CD4-positive, alpha-beta T cell treated with Interferon alpha-2 for 1 hour (primary cell): ENCODE measurements at places on chromosomes 3 and 15.

GRCh38 chr15:78837543-78837942 is 26.3 kb upstream of the ADAMTS7 start:
- DNase-seq: no peak

DNA sequence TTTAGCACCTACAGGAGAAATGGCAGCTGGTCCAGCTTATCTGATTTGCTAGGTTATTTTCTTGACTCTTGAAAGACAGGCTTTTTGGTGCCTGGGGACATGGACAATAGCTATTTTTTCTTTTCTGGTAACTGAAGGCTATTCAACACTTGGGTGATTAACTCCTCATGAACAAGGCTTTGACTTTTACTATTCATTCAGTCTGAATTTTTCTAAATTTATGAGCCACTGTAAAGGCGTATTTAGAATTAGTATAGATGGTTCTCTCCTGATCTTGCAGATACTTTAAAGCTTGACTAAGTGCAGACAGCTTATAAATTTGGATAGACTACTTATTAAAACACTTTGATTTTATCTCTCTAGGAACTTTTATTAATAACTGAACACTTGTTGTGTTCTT is 18.4 kb upstream of the GFM1 start:
- DNase-seq: no peak

DNA sequence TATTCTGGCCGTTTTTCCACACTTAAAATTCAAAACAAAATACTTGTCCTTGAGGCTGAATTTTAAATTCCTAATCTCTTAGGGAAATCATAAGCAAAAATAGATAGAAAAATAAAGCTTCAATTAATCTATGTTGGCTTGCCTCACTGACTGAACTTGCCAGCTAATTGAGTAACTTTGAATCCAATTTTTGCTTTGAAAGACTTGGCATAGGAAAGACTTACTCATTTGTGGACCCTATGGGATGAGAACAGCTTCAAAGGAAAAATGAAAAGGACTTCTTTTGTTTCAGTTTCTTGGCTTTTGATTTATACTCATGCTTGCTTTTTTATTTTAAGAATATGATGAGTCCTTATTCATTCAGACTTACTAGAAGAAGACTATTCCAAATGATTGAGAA is 370.7 kb upstream of the RARB start:
- no peak for DNase-seq

DNA sequence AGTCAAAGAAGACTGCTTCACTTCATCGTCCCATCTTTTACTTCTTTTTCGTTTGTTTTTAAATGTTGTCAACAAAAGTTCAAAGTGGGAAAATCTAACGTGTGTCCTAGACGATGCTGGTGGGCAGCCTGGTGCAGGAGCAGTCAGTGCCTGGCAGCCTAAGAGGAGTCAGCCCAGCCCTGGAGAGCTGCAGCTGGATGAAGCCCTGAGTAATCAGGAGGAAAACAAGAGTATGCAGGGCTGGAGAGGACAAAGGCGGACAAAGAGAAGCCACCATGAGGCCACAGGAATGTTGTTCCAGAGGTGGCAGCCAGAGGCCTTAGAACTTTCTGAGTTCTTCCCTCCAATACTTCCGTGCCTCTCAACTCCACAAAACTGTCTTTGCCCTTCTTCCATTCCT is 5.7 kb downstream of the ADAMTS17 start:
- DNase-seq: no peak

DNA sequence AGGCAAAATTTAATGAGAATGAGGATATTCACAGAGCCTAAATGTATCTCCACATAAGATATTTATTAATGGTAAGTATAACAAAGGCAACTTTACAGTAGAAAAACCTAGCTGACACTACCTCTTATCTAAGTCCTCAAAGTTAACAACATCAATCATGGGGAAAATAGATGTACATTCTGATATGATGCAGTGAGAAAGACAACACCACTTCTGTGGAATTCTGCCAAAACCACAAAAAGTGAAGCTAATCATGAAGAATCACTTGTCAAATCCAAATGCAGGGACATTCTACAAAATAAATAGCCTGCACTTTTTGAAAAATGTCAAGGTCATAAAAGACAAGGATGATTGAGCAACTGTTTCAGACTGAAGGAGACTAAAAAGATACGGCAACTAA is 27.5 kb upstream of the EOMES start:
- no peak for DNase-seq

DNA sequence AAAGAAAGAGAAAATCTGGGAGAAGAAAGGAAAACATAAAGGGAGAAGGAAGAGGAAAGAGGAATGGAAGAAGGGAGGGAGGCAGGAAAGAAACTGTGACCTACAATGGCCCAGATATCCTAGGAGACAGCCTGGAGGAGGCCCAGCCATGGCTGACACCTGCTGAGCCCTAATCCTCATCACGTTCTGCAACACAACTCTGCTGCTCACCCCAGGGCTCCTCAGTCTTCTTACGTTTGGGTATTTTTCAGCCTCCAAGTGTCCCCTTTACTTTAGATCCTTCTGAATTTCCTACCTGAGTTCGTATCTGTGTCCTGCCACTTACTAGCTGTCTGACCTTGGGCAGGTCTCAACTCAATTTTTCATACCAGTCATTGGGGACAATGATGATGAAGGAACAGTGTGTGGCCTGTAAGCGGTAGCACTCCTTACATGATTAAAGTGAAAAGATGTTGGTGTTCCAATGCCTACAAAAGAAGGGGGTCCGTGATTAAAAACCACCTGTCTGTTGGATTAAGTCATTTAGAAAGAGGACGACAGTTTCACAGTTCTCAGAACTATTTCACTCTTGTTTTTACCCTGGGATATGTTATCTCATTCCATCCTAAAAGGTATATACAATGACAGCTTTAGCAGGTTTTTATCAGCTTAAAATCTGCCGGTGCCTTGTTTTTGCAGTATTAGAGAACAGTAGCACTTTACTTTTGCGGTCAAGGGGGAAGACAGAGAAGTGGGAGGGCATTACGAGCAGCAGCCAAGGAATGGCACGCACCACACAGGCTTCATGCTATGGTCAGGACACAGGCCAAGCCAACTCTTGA is 47.4 kb downstream of the CCR4 start:
- peak; percentile 34 for DNase-seq

DNA sequence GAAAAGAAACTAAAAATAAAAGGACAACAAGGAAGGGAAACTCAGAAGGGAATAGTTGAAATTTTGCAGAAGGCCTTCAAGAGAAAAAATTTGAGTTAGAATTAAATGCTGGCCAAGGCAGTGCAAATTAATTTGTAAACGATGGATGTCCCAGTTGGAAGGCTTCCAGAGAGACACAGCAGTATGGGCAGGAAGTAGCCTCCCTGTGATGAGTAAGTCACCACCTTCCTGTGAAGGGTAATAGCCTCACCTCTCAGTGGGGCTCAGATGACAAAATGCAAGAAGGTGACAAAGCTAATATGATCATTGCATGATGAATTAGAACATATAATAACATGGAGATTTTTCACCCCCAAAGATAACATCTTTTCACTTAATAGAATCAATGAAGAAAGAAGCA is 27.3 kb upstream of the TMCO5A start:
- no peak for DNase-seq

- DNase-seq: no peak
These were observed 72.0 kb upstream of the BLM start for GRCh38 chr15:90644952-90645725.

GRCh38 chr3:151969026-151969642 is 95.7 kb downstream of the SUCNR1 start:
- DNase-seq: no peak

DNA sequence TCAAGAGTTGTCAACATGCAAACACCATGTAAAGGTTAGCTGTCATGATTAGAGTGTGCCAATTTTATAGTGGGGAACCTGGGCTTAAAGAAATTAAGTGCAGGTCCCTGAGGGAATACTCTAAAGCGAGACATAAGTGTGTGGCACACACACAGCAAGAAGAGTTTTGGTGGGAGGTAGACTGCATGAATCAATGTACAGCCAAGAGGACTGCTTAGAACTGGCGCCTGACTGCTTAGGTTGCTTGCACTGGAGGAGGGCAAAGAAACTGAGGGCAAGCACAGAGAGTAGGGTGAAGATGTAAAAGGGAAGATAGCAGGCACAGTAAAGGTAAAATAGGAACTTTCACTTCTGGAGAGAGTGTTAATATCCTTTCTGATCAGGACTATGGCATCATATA is 184.9 kb downstream of the SOX2 start:
- DNase-seq: no peak

GRCh38 chr3:38349684-38350359 is 3.2 kb downstream of the XYLB start:
- DNase-seq: no peak

- no peak for DNase-seq
These were observed 166.2 kb upstream of the TBC1D5 start for GRCh38 chr3:17908399-17909191.

DNA sequence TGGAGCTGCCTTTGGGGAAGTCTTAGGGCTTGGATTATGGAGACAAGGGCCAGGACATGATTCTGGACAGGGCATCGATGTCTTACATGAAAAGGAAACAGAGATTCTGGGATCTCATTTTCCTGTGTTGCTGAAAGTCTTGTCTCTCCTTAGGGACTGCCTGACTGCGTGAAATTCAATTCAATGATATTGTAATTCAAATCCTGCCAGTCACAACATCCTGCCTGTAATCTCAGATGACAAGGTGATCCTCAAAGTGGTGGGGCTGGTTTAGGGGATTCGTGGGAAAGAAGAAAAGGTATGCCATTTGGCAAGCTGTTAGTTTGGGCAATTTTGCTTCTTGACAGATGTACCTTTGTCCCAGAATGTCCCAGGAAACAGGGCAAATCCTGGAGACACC is 129.1 kb downstream of the KBTBD8 start:
- no peak for DNase-seq

- DNase-seq: no peak
These were observed 1.3 kb downstream of the CAV3 start for GRCh38 chr3:8734908-8735307.

GRCh38 chr15:57735431-57735830 is 28.9 kb downstream of the POLR2M start:
- DNase-seq: no peak

DNA sequence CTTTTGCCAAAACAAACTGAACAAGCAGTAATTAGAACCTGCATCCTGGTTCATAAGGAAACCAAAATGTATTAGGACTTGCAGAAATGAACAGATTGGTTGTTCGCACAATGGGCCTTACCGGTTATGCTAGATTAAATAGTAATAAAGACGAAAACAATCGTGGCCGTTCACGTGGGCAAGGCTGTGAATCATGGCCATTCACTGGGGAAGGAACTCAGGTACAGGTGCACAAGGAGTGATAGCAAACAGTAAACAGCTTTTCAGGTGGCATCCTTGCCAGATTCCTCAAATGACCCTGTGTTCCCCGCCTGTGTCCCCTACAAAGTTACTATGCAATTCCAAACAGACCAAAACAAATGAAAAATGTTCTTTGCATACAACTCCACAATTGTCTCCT is 8.2 kb downstream of the LRIG1 start:
- no peak for DNase-seq

DNA sequence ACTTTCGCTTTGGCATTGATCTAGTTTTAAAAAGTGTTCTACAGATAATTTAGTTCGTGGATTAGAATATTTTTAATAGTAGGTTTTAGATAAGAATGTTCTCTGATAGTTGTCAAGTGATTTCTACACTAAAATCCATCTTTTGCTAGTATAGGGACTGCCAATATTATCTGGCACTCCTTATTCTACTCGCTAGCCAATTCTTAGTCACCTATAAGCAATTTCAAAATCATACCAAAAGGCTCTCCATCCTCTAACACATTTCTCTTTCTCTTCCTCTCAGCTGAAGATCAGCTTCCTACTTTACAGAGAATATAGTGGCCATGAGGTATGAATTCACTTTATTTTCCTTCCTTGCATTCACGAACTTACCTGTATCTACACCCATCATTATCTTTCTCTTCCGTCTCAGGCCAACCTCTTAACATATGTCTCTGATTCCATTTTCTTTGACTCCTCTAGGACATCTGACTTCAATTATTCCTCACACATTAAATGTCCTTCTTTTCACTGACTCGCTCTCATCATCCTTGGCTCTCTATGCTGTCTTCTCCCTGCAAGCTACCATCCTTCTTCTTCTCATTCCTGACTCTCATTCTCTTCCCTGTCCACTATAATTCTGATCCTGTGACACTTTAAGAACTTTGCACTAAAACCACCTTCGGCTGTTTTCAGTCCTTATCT is 35.5 kb downstream of the C3orf80 start:
- DNase-seq: no peak

DNA sequence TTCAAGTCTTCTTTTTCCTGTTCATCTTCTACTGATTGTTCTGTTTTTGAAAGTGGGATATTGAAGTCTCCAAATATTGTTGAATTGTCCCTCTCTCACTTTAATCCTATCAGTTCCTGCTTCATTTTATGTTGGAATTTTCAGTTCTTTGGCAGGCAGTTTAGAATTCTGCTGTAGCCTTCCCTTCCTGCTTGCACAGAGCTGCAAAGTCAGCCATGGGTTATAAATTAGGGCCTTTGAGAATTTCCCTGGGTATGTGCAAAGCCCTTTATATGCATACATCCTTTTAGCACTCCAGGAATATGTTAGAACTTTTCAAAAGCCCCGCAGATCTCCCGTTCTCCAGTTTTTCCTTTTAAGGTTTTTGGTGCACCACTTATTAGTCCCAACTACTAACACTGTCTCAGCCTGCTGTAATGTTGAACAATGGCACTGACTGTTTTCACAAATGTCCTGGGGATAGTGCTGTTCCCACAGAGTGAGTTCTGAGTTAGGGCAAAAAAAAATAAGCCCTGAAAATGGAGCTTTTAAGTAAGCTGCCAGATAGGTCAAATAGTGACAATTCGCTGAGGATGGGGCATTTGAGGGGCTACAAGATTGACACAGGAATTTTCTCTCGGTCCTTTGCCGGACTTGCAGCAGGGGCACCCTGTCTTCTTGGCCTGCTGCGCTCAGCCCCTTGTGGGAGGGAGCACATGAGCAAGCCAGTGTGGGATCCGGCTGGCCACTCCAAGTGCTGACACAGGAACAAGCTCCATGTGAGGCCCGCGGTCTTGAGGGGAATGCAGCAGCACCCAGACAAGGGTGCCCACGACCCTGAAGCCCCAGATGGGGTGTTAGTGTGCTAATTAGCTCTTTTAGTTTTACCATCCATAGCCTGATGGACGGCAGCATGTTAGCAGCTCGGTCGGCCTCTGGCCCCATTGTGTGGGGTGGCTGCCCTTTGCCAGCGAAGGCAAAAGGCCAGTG is 96.0 kb downstream of the VPS8 start:
- DNase-seq: no peak

- DNase-seq: no peak
These were observed 2.6 kb downstream of the PLA2G4F start for GRCh38 chr15:42153874-42154211.

DNA sequence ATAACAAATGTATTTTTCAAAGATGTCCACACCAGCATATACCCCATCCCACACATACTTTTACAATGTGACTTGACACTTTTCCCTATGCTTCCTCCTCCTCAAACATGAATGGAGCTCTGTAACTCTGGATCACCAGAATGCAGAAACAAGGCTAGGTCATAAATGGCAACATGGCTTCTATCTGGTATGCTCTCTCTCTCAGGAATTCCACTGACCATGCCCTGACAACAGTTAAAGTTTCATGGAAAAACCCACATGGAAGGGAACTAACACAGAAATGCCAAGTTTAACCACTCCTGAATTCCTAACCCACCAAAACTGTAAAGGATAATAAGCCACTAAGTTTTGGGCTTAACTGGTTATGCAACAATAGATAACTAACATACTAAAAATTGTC is 19.9 kb downstream of the MYO9A start:
- no peak for DNase-seq

- DNase-seq: no peak
These were observed 580.6 kb upstream of the ADAMTS9 start for GRCh38 chr3:65268426-65268825.
